NCI-H1436 treated with DMSO at 0.1 percent for 48 hours (cell line): ENCODE measurements at places on chromosomes 16 and 17.

DNA sequence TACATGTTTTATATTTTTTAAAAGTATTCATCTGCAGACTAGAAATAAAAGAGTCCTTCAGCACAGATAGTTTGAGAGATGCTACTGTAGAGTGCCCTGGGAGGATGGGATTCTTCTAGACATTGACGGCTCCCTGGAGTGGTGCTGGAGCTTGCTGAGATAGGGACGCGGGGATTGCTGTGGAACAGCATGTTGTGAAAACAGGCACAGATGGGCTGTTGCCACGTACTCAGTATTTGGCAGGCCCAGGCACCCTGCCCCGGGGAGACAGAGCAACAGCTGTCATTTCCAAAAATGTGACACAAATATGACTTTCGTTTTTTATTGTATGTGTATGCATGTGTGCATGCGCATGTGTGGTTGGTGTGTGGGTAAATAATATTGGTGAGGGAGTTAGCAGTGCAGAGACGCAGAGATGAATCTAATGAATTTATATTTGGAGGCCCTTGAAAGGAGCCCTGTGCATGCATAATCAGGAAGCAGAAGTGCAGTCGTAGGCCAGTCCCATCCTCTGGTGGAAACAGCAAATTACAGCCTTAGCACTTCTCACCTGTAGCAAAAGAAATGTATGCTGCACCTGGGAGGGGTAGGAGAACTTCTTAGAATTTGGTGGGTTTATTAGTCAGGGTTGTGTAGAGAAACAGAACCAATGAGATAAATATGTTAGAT, 6.2 kb upstream of the ABCA8 start:
- DNase-seq = no peak

- no peak for DNase-seq
Measured at GRCh38 chr16:77612596-77612995, 109.7 kb upstream of the NUDT7 start.

GRCh38 chr17:13636951-13637350, 35.2 kb upstream of the HS3ST3A1 start:
- no peak for DNase-seq

- DNase-seq = no peak
Measured at GRCh38 chr17:32819035-32819434, 57.9 kb downstream of the MYO1D start.
